Inflammatory macrophage treated with lipopolysaccharide for 4 hours (primary cell): ENCODE measurements at places on chromosomes 11 and 22.

- DNase-seq, result peak; percentile 73
Observed at GRCh38 chr11:2142300-2142759, 3.1 kb upstream of the IGF2 start.

DNA sequence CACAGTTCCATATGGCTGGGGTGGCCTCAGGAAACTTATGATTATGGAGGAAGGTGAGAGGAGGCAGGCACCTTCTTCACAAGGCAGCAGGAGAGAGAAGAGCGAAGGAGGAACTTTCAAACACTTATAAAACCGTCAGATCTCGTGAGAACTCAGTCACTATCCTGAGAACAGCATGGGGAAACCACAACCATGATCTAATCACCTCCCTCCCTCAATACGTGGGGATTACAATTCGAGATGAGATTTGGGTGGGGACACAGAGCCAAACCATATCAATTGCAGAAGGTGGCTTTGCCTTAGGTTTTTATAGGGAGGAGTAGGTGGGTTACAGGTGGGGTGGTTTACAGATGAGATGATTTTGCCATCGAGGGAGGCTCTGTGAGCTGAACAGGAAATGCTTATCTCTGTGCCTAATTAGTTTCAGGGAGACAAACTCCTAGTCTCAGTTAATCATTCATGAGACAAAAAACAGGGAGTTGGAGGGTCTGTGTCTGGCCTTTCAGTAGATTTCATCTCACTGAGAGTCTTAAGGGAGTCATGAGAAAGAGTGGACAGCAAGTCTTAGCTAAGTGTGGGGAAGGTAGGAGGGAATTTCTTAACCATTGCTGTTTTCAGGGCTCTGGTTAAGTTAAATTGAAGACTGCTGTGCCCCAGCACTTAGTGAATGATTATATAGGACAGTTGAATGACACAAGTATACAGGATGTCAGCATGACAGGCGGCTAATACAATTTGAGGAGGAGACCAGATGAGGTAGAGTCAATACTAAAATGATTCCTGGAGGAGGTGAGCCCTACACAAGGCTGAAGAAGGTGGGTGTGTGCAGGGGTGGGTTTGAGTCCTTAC lies 47.7 kb downstream of the CWC15 start:
- DNase-seq, result no peak

GRCh38 chr11:614623-615503 lies 887 bp downstream of the IRF7 start:
- DNase-seq, result no peak

- DNase-seq, result peak; percentile 62
Observed at GRCh38 chr22:24423519-24424000, 3.8 kb upstream of the ADORA2A start.

GRCh38 chr11:100619484-100619883 lies 67.6 kb upstream of the ARHGAP42 start:
- no peak for DNase-seq

DNA sequence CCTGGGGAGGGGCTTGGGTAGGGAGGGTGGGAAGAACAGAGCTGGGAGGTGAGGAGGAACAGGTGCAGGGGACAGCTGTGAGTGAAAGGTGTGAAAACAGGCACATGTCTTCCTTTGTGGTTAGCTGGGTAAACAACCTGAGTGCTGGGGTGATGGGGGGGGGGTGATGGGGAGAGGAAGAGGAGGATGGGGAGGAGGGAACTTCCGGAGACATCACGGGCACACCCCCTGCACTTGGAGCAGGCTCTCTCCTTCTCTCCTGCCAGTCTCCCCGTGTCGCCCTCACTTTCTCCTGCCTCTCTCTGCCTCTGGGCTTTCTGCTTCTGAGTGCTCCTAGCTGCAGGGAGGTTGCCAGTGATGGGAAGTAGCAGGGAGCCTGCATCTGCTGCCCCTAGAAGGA lies 8.8 kb downstream of the CXCR5 start:
- no peak for DNase-seq

GRCh38 chr22:37983860-37984791 lies at the start of gene SOX10:
Gene SOX10 (minus strand): TSS chr22:37984555. CDS start chr22:37983784, 771 bp downstream.
- DNase-seq, result no peak

- DNase-seq, result no peak
Observed at GRCh38 chr22:28348613-28349609, 330.7 kb downstream of the TTC28 start.
